Left ventricle myocardium inferior (tissue), 1 donor: ENCODE measurements at places on chromosomes 1 and 21. TPM values are rescaled to one million over a fixed set of nuclear protein-coding genes. Genes with fewer than 3 reads are reported as not detected.

ST3GAL3 gene
- 29.9 TPM for total RNA-seq

TSHB gene
- total RNA-seq: not detected

LRRC71 gene
- 0.27 TPM for total RNA-seq

TNFRSF18 gene
- total RNA-seq: not detected

F3 gene
- total RNA-seq: 50.8 TPM

LRRC7 gene
- 0.44 TPM for total RNA-seq

GABPA gene
- total RNA-seq: 15.5 TPM

PLOD1 gene
- total RNA-seq: 61.6 TPM

OR2T33 gene
- not detected for total RNA-seq

CASQ1 gene
- 39.2 TPM for total RNA-seq

LCE2D gene
- total RNA-seq: not detected

LY9 gene
- total RNA-seq: not detected

- no peak for DNase-seq
Measured at GRCh38 chr1:244634546-244634945, 18.4 kb upstream of the DESI2 start.

GRCh38 chr1:67307251-67308060 is at the start of gene IL12RB2:
IL12RB2 (plus strand) TSS chr1:67307873; CDS start chr1:67320369, 12,496 bp downstream.
- DNase-seq: peak; percentile 20

- DNase-seq: no peak
Measured at GRCh38 chr21:41009398-41010100, 158.4 kb upstream of the BACE2 start.

DNA sequence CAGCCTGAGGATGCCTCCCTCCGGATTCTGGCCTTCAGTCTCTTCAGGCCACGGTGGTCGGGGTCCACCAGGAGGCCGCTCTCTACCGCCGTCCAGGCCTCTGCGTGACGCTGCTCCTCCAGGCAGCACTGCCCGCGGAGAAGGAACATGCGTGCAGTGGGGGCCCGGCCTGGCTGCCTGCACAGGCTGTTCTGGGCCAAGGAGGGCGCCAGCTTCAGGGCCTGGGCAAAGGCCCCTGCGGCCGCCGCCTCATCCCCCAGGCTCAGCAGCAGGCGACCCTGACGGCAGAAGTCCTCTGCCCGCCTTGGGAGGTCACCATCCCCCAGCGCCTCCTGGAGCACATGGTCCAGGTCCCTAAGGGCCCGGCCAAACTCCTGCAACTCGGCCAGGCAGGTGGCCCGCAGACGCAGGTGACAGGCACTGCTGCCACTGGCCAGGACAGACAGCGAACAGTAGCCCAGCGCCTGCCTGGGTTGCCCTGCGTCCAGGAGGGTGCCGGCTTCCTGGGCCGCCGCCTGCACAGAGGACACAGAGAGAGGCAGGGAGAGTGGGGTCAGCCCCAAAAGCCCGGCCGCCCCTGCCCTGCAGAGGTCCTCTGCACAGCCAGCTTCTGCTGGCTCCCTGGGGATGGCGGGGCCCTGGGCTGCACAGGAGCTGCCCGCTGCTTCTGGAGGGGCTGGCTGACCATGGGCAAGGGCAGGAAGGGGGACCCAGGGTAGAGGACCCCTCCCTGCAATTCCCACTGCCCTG is 8.7 kb upstream of the MMEL1 start:
- no peak for DNase-seq

- no peak for DNase-seq
Measured at GRCh38 chr1:244322791-244323521, 128.8 kb downstream of the ADSS2 start.

DNA sequence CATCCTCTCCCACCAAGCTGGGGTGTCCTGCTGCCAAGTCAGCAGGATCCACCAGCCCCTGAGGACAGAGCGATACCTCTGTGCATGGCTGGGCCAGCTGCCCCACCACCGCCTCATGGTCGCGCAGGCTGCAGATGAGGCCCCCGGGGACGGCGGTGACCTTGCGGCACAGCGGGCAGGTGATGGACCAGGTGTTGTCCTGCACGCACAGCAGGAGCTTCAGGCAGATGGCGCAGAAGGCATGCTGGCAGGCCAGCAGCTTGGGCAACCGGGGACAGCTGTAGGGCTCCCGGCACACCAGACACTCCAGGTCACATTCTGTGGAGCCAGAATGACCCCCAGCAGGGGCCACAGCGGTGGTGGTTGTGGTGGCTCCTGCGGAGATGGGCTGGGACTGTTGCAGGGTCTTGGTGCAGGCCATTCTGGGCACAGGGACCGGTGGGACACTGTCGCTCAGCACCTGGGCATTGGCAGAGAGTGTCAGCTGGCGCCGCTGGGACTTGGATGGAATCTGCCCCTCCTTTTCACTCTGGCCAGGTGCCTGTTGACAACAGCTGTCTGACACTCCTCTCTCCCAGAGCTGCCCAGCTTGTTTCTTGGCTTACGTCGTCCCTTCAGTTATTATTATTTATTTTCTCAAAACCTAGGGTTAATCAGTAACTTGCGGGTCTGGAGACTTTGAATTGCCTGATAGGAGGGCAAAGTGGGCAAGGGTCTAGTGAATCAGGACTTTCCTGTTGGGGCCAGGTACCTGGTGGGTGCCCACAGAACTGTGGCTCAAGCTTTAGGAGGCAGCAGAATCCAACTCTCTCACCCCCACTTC is at the start of gene RNF186:
TSS of gene RNF186 (minus strand) at position 603 of the 823 bp plus-strand sequence. CDS start at position 421, 182 bp downstream.
- no peak for DNase-seq

DNA sequence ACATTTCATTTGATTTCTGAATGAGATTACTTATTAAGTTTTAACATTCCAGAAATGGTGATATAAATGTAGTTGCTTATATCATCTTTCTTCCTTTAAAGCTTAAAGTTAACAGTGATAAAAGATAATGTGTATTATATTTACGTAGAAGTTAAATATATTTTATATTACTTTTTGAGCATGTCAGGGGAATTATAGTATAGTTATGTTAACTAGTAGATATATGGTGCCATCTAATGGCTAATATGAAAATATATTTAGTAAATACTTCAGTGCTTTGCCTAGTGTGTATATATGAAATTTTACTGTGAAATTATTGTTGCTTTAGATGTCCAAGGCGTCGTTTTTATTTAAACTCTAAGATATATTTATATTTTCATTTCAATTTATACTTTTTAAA is 51.5 kb downstream of the SYT14 start:
- no peak for DNase-seq

DNA sequence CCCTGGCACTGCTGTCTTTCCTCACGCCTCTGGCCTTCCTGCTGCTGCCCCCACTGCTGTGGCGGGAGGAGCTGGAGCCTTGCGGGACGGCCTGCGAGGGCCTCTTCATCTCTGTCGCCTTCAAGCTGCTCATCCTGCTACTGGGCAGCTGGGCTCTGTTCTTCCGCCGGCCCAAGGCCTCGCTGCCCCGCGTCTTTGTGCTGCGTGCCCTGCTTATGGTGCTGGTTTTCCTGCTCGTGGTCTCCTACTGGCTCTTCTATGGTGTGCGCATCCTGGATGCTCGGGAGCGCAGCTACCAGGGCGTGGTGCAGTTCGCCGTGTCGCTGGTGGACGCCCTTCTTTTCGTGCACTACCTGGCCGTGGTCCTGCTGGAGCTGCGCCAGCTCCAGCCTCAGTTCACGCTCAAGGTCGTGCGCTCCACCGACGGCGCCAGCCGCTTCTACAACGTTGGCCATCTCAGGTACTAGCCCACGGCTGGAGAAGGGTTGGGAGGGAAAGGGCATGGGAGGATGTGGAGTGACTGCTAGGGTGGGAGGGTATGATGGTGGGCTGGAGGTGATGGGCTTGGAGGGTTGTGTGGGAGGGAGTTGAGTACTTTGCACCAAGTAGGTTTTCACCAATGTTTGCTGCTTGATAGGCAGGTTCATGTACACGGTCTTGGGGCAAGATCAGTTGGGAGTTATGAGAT is 18.9 kb downstream of the VANGL2 start:
- DNase-seq: no peak

DNA sequence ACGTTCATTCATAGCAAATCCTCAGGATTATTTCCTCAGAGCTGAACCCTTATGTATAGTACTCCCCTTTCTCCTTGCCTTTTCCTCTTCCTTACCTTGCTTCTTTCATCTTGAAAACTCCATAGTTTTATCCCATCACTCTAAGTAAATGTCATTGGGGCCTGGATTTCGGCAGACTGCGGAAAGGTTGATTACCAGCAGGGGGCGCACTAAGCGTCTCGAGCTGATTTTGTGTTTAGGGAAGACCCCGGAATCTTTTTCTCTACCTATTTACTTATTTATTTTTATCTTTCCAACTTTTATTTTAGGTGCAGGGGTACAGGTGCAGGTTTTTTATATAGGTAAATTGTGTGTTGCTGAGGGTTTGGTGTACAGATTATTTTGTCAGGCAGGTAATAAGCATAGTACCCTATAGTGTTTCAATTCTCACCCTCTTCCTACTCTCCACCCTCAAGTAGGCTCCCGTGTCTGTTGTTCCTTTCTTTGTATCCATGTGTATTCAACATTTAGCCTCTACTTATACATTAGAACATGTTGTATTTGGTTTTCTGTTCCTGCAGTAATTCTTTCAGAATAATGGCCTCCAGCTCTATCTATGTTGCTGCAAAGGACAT is 11.4 kb upstream of the MTARC1 start:
- no peak for DNase-seq

GRCh38 chr1:6667139-6667538 is 34.5 kb downstream of the DNAJC11 start:
- DNase-seq: no peak

- DNase-seq: no peak
Measured at GRCh38 chr1:52056937-52057231, 789 bp downstream of the BTF3L4 start.

- peak; percentile 78 for DNase-seq
Measured at GRCh38 chr1:116375887-116376728, 3.1 kb downstream of the ATP1A1 start.

DNA sequence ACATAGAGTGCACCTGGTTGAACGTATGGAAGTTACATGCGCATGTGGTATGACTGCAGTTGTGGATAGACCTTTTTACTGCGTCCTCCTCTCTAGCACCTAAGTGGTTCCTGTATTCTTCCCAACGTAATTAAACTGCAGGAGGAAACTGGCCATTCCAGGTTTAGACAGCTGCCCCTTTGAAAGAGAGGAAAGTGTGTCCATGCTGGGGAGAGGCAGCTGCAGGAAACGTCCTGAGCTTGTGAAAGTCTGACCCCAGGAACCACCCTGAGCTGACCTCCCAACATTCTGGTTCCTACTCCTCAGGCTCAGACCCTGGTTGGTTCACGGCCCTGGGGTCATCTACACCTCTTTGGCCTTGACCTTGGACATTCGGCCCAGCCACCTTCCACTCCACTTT is 309.3 kb downstream of the DISC1 start:
- DNase-seq: no peak

DNA sequence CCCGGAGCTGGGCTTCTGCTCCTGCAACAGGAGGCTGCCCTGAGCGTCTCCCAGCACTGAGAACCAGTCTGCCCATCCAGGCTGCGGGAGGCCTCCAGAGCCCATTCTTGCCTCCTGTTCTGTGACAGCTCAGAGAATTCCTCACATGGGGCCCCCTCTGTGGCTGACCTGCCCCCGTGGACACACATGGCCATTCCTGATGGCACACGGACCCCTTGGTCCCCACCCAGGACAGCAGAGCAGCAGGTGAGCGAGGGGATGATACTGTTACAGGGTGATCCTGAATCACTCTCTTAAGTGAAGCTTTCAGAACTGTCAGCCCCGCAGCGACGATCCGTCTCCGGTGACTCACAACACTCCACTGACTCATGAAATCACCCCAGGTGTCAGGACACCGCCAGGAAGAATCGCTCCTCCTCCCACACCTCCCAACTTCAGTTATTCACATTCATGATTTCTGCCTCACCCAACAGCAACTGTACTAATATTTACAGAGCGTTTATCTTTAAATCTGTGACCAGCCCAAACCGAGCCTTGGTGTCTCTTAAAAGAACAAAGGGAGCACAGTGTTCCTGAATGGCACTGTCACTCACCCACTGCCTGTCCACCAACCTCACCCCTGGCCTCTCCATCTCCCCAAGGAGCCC is 22.5 kb downstream of the CHD5 start:
- DNase-seq: no peak

DNA sequence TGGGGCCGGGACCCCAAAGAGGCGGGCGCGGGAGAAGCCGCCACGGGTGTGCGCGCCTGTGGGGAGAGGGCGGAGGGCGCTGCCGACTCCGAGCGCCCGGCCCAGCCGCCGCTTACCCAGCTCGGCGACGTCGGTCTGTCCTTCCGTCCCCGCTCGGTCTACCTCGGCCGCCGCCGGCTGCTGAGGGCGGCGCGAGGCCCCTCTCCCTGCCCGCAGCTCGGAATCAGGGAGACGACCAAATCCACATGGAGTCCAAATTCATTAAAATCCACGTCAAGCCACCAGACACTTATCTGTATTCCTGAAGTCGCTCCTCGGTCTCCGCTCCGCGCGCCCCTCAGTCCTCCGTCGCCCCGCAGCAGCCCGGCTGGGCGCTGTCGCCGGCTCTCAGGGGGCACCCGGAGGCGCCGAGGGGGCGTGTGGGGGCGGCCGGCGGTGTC is 637 bp downstream of the PLXNA2 start:
- DNase-seq: no peak

GRCh38 chr1:82323144-82323841 is 522.6 kb downstream of the ADGRL2 start:
- no peak for DNase-seq

DNA sequence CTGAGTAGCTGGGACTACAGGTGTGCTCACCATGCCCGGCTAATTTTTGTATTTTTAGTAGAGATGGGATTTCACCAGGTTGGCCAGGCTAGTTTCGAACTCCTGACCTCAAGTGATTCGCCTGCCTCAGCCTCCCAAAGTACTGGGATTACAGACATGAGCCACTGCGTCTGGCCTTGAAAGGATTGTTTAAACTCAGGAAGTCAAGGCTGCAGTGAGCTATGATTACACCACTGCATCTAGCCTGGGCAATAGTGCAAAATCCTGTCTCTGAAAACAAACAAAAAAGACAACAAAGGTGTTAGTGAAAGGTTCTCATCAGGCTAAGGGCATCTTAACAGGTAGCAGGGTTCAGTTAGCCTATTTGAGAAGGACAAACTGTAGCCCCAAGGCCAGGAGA is 14.2 kb upstream of the ZNF496 start:
- DNase-seq: no peak

GRCh38 chr1:101107496-101108110 is 82.0 kb upstream of the DPH5 start:
- no peak for DNase-seq

DNA sequence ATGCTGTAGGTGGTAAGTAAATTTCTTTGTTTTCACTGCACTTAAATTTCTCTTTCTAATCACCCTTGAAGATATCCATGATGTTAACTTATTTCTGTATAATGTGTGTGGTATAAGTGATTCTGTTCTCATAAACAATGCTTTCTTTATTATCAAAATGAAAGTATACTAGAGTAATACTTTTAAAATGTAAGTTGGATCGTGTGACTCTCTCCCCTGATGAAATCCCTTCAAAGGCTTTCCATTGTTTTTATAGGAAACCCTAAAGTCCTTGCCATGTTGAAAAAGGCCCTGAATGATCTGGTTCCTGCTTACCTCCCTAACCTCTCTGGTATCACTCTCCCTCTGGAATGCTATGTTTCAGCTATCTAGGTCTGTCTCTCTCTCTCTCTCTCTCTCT is 191.1 kb upstream of the LHX8 start:
- DNase-seq: no peak
